Motor neuron (in vitro differentiated cells): ENCODE measurements at places on chromosomes 1 and 21.

DNA sequence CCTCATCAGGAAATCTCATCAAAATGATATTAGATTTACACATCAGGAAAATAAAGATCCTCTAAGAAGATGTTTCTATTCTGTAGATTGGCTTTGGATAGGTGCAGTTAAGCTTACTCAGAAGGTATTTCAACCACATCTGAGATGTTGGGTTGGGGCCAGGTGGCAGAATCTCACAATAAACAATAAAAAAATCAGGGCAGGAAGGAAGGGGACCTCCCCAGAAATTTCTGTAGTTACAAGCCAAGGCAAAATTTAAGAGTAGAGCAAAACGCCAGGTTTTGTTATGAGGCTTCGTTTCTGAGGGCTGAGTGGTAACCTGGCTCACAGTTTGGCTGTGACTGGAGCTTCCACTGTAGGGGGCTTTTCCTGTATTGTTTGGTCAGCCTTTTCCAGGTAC lies 84.8 kb downstream of the HUNK start:
- no peak for ATAC-seq

GRCh38 chr1:171017426-171017825 lies 73.3 kb upstream of the FMO3 start:
- no peak for ATAC-seq

GRCh38 chr1:85571181-85571759 lies 9.3 kb upstream of the CCN1 start:
- peak; percentile 32 for ATAC-seq

- peak; percentile 54 for ATAC-seq
These were observed at the start of gene IGSF21 for GRCh38 chr1:18107369-18108298. Gene IGSF21, plus strand, starts transcription at chr1:18107798. Its CDS starts 331 bp downstream, at chr1:18108129.

DNA sequence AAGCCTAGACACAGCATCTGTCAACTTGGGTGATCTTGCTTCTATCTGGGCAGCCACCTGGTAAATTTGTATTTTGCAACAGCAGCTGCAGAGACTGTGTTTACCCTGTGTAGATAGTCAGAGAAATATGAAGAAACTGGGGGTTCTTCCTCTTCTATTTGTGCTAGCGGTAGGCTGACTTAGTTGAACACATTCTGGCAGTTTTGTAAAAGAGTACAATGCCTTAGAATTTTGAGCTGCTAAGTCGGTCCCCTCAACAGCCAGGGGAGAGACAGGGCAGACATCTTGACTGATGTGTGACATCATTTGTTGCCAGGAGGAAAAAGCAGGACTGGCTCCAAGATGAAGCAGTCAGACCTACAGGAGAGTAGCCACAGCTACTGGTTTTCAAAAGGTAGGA lies 53.7 kb downstream of the KCNJ6 start:
- ATAC-seq, result peak; percentile 86
